ENCODE measurements at places on chromosomes 7 and 10.

DNA sequence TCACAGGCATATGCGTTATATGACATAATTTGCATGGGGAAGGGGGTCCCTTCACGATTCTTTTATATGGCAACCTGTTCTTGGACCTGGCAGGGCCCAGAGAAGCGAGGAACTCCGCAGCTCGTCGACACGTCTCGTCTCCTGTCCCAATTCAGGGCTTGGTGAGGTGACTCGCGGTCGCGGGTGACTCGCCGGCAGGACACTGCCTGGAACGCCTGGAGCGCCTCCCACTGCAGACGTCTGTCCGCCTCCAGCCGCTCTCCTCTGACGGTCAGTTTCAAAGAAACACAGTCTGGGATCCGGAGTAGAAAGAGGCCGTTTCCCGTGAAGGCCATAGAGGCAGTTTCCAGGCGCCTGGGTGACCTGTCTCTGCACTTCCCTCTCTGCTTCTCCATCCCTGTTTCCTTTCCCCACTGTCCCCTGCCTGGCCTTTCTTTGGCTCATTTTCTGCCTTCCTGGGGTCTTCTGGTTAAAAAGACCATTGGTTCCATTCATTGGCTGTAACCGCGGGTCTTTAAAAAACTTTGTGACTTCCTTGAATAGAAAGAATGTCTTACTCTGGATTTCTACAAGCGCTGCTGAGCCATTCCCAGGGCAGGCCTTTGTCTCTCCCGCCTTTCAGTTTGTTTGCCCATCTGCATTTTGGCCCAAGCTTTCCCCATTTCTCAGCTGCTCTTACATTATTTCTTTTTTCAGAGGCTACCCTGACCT lies 1.2 kb downstream of the UPP1 start:
- DNase-seq = no peak

GRCh38 chr10:117138838-117139580 lies 939 bp upstream of the VAX1 start:
- peak; percentile 13 for DNase-seq

- no peak for DNase-seq
Measured at GRCh38 chr7:16804674-16805439, at the start of gene AGR2. Gene AGR2, minus strand, starts transcription at chr7:16804999. Its CDS starts 3,203 bp downstream, at chr7:16801796.

GRCh38 chr7:135666846-135667245 lies 4.5 kb downstream of the STMP1 start:
- peak; percentile 54 for DNase-seq

DNA sequence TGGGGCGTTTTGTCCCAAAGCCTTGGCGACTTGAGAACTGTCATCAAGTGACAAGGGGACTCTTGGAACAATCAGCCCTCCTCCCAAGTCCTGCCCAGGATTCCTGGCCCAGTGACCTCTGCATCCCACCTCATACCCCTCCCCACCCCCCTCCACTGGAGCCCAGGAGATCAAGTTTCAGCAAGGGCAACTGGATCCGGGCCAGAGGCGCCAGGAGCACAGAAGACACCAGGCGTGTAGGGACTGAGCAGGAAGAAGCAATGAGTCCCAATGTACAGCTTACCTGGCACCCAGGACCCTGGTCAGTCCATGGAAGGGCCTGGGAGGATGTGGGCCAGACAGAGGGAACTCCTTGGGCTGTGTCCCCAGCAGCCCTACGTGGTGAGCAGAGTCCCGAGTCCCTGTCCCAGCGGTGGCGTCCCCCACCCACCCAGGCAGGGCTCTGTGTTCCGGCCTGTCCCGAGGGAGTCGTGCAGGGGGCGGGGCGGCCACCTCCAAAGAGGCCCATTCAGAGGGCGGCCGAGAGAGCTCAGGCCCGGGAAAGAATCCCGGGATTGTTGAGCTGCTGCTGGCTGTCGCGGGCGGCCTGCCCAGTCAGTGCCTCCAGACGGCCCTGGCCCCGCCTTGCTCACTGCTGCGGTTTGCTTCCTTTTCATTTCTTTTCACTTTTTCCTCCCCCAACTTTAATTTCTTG lies 254.1 kb downstream of the TNS3 start:
- DNase-seq = no peak

DNA sequence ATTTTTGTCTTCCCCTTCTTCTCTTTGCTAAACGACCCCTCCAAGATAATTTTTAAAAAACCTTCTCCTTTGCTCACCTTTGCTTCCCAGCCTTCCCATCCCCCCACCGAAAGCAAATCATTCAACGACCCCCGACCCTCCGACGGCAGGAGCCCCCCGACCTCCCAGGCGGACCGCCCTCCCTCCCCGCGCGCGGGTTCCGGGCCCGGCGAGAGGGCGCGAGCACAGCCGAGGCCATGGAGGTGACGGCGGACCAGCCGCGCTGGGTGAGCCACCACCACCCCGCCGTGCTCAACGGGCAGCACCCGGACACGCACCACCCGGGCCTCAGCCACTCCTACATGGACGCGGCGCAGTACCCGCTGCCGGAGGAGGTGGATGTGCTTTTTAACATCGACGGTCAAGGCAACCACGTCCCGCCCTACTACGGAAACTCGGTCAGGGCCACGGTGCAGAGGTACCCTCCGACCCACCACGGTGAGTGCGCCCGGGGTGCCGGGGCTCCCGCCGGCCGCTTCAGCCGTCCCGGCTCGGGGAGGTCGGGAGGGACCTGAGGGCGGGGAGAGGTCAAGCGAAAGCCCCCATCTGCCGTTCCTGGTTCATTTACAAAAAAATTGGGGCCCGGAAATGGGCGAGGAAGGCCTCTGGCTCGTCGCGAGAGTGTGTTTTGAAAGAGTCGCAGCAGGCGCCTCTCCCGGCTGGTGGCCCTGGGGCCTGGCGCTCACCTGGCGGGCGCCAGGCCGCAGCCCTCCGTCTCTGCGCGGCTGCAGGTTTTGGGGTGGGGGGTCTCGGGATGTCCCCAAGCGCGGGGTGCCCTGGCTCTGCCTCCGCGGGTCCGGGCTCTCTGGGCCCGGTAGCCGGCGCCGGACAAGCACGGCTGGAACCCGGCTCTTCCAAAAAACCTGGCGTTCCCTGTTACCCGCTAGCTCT lies 1.2 kb downstream of the GATA3 start:
- DNase-seq = no peak

- DNase-seq = no peak
Measured at GRCh38 chr7:50502947-50503346, 52.8 kb upstream of the FIGNL1 start.

- DNase-seq = no peak
Measured at GRCh38 chr10:70743430-70743788, 41.8 kb downstream of the TBATA start.

DNA sequence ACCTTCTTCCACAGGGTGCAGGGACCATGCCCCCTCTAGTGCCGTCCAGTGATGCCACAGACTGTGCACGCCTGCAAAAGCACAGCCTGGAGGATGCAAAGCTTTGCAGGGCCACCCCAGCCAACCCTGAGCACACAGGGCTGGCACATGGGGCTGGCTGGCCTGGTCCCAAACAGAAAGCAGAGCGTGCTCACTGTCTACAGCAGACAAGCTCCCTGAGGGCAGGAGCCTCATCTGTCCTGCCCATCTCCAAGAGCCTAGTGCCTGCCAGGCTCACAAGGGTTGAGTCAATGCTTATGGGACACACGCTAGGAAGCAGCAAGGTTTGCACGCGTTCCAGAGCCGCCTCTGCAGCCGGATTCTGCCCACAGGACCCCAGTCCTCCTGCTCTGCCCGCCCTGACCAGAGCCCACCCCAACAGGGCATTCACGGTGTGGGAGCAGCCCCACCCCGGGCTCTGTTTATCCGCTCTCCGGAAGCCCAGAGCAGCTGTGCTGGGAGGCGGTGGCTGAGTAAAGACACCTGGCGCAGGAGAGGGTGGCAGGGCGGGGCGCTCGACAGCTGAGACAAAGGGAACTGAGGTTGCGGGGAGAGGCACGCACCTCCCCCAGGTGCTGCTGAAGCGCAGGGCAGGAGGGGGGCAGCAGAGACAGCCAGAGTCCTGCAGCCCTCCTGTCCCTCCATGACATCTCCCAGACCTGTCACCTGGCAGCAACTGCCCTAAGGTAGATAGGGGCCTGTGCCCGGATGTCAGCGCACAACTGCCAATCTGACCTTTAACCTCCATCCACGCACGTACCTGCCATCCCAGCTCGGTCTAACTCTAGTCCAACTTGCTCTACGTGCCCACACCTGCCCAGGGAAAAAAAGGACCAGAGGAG lies 4.3 kb downstream of the KCNH2 start:
- no peak for DNase-seq

- DNase-seq = no peak
Measured at GRCh38 chr7:157964016-157964415, 623.6 kb downstream of the PTPRN2 start.

DNA sequence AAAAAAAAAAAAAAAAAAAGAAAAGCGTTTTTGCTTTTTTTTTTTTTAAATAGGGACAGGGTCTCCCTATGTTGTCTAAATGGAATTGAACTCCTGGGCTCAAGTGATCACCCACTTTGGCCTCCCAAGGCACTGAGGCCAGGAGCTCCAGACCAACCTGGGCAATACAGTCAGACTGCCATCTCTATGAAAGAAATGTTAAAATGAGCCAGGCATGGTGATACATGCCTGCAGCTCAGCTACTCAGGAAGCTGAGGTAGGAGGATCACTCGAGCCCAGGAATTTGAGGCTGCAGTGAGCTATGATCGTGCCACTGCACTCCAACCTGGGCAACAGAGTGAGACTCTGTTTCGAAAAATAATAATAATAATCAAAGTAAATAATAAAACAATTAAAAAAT lies 16.5 kb upstream of the LMTK2 start:
- no peak for DNase-seq

DNA sequence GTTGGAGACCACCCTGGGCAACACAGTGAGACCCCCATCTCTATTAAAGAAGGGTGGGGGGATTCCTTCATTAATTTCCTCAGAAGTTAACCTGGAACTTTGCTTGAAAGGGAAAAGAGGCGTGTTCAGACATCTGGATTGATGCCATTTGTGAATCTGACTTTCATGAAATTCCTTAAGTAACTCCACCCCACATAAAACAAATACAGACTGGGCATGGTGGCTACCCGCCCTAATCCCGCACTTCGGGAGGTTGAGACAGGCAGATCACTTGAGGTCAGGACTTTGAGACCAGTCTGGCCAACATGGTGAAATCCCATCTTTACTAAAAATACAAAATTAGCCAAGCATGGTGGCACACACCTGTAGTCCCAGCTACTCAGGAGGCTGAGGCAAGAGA lies 75.0 kb downstream of the EEPD1 start:
- no peak for DNase-seq

DNA sequence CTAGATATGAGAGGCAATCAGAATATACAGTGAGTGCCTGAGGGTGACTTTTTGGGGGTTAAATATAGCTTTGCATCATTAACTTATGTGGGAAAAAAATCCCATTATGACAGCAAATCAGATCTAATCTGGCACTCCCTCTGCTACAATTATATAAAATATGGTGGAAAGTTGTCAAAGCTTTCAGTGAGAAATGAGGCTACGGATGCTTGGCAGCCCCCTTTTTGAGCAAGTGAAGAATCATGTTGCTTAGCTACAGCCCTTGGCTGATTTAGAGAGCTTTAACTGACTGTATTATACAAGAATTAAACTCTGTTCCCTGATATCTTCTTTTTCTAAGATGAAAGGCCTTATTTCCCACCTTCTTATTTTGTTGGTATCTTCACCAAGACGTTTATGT lies 57.4 kb downstream of the GPR158 start:
- DNase-seq = no peak

DNA sequence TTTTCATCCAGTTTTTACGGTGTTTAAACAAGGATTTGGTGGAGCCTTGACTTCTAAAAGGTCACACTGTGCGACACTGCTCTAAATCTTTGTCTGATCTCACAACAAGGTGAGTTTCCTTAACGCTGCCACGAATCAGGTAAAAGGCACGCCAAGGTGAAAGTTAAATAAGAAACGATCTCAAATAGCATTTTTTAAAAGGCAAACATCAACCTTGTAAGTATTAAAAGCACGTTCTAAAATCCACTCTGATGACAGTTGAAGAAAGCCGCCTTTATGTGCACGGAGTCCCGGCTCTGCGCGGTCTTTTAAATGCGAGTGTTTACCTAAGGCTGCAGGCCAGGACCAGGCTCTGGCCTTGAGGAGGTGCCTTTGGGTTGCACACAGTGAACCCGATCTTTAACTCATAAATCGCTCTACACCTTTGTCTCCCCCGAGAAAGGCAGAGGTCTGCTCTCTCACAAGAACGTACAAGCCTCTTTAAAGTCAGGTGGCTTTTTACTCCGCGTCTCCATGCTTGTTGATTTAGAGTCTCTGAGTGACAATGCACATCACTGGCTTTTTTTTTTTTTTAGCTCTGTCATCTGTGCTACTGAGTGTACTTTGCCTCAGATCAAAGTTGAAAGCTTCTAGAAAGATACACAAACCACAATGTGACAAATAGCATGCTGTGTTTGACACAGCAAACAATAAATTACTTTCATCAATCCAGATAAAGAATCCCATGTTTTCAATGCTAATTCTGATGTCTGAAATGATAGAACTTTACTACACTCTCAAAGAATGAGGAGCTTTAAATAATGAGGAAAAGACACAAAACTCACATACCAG lies 25.9 kb upstream of the RNF32 start:
- DNase-seq = no peak

DNA sequence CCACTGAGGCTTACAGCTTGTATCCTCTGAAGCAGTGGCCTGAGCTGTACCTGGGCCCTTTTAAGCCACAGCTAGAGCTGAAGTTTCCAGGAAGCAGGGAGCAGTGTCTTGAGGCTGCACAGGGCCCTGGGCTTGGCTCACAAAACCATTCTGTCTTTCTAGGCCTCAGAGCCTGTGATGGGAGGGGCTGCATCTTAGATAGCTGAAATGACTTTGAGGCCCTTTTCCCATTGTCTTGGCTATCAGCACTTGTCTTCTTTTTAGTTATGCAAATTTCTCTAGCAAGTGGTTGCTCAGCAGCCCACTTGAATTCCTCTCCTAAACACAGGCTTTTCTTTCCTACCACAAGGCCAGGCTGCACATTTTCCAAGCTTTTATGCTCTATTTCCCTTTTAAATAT lies 864.2 kb downstream of the REEP3 start:
- DNase-seq = no peak

DNA sequence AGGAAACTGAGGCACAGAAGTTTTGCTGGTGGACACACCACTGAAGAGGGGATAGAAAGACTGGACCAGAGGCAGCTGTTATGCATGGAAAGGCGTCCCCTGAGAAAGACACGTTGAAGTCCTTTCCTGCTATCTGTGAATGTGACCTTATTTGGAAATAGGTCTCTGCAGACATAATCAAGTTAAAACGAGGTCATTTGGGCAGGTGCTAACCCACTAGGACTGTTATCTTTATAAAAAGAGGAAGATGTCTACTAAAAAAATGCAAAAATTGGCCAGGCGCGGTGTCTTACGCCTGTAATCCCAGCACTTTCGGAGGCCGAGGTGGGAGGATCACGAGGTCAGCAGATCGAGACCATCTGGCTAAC lies 31.6 kb downstream of the ELMO1 start:
- DNase-seq = no peak

- no peak for DNase-seq
Measured at GRCh38 chr7:40720416-40720815, 585.6 kb downstream of the SUGCT start.

DNA sequence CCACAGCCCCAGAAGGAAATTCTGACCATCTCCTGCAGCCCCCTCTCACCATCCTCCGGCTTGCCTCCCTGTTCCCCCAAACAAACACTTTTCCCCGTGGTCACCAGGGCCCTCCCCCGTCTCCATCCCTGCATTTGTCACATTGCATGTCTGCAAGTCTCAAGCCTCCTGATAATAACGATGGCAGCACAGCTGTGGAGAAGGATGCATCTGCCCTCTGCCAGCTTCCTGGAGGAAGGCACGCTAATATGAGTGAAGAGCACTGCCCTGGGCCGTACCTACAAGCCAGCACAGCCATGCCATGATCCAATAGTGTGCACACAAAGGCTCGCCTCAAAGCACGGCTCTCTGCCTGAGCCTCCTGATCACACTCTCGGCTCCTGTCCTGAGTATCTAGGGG lies 98.5 kb downstream of the SLIT1 start:
- DNase-seq = no peak

Measured in hematopoietic multipotent progenitor cell (in vitro differentiated cells).